ENCODE measurements at places on chromosomes 2 and 18. TPM values are rescaled to one million over a fixed set of nuclear protein-coding genes. Genes with fewer than 3 reads are reported as not detected.

- H3K4me1 ChIP-seq: no peaks in the 10 kb centered on the region
- H3K27ac ChIP-seq: no peak overlapping the region
- H3K4me3 ChIP-seq: no peak overlapping the region
- H3K27me3 ChIP-seq: peaks cover 2% of the 10 kb centered on the region
Observed at GRCh38 chr18:59612381-59612780, 84.8 kb downstream of the CCBE1 start.

DNA sequence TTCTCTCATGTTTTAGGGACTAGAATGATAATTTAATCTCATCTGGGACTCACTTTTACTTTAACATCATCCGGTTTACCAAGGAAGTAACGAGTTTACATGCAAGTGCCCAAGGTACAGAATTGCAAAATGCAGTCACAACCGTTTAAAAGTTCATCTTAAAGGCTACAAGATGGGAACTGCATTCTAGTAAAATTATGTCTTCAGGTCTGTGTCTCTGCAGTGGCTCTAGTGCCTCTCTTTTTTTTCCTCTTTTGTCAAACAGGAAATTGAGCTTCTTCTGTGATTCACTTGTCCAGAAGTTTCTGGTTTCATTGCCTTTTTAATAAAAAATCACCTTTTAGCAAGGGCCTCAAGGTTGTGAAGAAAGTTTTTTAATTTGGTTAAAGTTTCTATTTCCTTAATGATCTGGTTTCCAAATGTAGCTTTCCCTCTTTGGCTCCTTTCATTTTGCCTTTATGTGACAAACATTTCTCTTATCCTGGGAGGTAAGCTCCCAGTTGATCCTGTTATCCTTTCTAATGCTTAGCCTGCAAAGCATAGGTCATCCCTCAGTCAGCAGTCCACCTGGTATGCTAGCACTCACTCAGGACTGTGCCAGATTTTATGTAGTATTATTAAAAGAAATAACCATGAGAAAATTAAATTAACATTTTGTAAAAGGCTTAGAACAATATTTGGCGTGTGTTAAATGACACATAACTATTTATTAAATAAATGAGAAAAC, 2.4 kb downstream of the GLS start:
- H3K4me3 ChIP-seq: peak overlapping the region; percentile 100
- peaks cover 20% of the 10 kb centered on the region for H3K36me3 ChIP-seq
- peaks cover 41% of the 10 kb centered on the region for H3K4me1 ChIP-seq
- no peak for DNase-seq
- H3K27me3 ChIP-seq: no peaks in the 10 kb centered on the region

DNA sequence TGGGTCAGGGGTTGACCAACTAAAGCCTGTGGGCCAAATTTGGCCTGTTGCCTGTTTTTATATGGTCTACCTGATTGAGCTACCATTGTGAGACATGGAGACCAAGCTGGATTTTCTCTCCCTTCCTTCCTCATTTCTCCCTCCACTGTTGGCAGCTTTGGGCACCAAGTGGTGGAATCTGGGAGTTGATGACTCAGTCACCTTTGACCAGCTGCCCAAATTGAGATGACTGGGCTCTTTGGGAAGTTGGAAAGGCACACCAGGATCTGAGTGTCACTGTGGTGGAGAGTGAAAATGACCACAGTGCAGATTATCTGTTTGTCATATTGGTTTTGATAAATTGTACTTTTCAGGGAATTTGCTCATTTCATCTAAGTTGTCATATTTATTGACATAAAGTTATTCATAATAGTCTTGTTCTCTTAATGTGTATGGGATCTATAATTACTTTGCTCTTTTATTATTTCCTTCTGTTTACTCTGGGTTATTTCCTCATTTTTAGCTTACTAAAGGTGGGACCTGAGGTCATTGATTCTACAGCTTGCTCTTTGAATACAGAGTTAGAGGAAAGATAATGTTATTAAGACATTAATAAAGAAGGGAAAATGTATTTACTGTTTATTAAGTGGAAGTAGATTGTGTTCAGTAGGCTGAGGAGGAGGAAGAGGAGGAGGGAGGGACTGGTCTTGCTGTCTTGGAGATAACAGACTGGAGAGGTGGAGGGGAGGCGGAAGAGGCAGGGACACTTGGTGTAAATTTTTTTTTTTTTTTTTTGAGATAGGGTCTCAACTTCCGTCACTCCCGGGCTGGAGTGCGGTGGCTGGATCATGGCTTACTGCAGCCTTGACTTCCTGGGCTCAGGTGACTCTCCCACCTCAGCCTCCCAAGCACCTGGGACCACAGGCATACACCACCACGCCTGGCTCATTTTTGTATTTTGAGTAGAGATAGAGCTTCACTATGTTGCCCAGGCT, 31.8 kb downstream of the AGFG1 start:
- no peak overlapping the region for H3K27ac ChIP-seq
- peaks cover 27% of the 10 kb centered on the region for H3K4me1 ChIP-seq
- no peak overlapping the region for H3K4me3 ChIP-seq
- no peak for DNase-seq

DNA sequence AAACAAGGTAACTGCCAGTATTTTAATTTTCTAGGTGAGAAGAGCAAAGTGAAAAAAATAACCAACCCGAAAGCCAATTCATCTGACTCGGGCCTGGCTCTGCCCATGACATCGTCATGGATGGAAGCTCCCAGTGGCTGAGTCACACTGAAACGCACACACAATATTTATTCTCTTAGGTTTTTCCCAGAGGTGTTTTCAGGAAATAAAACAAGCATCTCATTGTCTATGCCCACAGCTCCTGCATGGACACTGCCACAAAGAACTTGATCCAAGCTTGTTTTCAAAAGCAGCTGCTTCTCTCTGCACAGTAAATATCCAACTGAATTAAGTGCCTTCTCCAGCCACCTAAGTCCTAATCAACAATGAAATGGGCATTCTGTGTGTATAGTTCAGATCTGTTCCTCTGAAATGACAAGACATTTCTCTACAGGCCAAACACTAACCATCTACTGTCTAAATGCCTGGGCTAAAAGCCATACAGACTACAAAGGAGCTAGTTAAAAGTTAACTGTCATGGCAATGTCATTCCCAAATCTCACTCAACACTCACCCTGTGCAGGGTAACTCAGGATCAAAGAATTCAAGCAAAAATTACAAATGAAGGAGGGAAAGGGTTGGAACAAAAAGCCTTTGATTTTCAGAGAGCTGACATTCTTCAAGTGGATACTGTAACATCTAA, 62.9 kb downstream of the RPL31 start:
- no peaks in the 10 kb centered on the region for H3K36me3 ChIP-seq
- peaks cover 5% of the 10 kb centered on the region for H3K27me3 ChIP-seq
- no peak overlapping the region for H3K4me3 ChIP-seq

GRCh38 chr2:217610401-217610814, 392.4 kb downstream of the TNS1 start:
- peak overlapping the region; percentile 76 for H3K27ac ChIP-seq
- H3K36me3 ChIP-seq: no peaks in the 10 kb centered on the region
- DNase-seq: peak; percentile 50
- H3K4me1 ChIP-seq: peaks cover 32% of the 10 kb centered on the region

ABHD3 gene
- total RNA-seq: 52.8 TPM

RAMP1 gene
- 1.1 TPM for total RNA-seq

DNA sequence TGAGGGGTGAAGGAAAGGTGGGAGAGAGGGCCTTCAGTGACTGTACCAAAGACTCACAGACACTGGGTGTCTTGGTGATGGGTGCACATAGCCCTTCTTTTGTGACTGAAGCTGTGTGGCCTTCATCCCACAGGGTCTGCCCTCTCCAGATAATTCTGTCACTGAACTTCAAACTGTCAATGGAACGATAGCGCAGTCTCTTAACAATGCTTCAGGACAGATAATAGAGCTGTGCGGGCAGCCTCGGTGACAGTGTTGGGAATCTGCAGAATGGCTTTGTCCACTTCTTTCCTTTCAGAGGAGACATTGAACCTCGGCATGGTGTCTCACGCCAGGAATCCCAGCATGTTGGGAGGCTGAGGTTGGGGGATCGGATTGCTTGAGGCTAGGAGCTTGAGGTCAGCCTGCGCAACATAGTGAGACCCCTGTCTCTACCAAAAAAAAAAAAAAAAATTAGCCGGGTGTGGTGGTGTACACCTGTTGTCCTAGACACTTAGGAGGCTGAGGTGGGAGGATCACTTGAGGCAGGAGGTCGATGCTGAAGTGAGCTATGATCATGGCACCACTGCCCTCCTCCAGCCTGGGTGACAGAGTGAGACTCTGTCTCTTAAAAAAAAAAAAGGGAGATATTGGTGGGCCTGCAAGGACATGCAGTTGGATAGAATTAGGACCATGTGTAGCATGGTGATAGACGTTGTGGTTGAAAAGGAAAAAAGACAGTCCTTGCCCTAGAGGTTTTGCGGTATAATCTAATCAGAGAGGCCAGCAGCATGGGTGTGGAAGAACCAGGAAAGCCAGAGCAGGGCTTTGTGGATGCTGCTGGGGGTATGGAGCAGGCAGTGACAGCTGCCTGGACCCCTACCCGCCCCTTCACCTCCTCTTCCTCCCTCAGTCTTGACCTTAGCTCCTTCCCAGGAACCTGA, 91.4 kb downstream of the LDLRAD4 start:
- H3K4me3 ChIP-seq: peak overlapping the region; percentile 4
- no peak for DNase-seq
- H3K27me3 ChIP-seq: no peaks in the 10 kb centered on the region
- peaks cover 19% of the 10 kb centered on the region for H3K36me3 ChIP-seq
- H3K27ac ChIP-seq: peak overlapping the region; percentile 28

C2orf78 gene
- total RNA-seq: not detected

ASXL3 gene
- total RNA-seq: not detected

LYG2 gene
- total RNA-seq: not detected

GDF7 gene
- not detected for total RNA-seq

DNA sequence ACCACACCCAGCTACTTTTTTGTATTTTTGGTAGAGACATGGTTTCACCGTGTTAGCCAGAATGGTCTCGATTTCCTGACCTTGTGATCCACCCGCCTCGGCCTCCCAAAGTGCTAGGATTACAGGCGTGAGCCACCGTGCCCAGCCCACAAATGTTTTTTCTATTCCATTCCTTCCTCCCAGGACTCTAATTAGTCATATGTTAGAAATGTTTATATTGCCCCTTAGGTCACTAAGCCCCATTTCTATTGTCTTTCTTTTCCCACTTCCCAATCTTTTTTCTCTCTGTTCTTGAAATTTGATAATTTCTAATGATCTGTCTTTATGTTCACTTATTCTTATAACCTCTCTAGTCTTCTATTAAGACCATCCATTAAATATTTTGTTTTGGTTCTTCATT, 31.3 kb upstream of the CDCA7 start:
- DNase-seq: no peak
- H3K4me1 ChIP-seq: no peaks in the 10 kb centered on the region
- no peak overlapping the region for H3K27ac ChIP-seq
- no peak overlapping the region for H3K4me3 ChIP-seq
- peaks cover 3% of the 10 kb centered on the region for H3K36me3 ChIP-seq

- no peaks in the 10 kb centered on the region for H3K36me3 ChIP-seq
- H3K27me3 ChIP-seq: no peaks in the 10 kb centered on the region
Observed at GRCh38 chr18:41642756-41643155, 312.3 kb upstream of the PIK3C3 start.

DNA sequence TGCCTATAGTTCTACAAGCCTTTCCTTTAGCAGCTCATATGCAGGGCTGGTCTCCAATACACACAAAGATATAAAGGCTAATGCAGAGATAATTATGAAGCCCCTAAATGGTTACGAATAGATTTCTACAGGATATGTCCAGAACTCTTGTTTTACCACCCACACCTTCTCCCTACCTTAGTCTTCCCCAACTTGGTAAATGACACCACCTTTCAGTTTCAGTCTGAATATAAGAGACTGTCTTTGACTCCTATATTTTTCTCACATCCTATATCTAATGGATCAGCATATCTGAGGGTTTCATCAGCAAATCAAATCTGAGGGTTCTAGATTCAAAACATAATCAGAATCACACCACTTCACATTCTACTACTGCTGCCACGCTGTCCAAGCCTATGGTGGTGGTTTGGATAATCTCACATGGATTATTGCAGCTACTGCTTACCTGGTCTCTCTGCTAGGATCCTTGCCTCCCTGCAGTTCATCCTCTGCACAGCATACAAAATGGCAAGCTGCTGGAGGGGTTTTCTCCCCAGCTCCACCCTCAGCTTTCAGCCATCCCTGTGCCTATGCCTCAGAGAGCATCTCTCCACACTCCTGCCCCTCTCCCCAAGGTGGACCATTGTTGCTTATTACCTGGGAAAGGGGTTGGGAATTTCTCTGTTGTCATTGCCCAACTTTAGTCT, 178.0 kb upstream of the SPOPL start:
- no peaks in the 10 kb centered on the region for H3K36me3 ChIP-seq
- DNase-seq: no peak
- no peaks in the 10 kb centered on the region for H3K27me3 ChIP-seq
- no peaks in the 10 kb centered on the region for H3K4me1 ChIP-seq
- no peak overlapping the region for H3K27ac ChIP-seq
- no peak overlapping the region for H3K4me3 ChIP-seq

LMAN1 gene
- total RNA-seq: 58.5 TPM

GRCh38 chr2:176385219-176385759, 116.0 kb downstream of the MTX2 start:
- H3K4me3 ChIP-seq: no peak overlapping the region
- H3K27me3 ChIP-seq: peaks cover 25% of the 10 kb centered on the region
- no peak for DNase-seq
- H3K36me3 ChIP-seq: no peaks in the 10 kb centered on the region
- H3K4me1 ChIP-seq: no peaks in the 10 kb centered on the region
- no peak overlapping the region for H3K27ac ChIP-seq

MBD2 gene
- 96.3 TPM for total RNA-seq

- no peak for DNase-seq
- H3K27me3 ChIP-seq: peaks cover 8% of the 10 kb centered on the region
- H3K4me3 ChIP-seq: no peak overlapping the region
- no peak overlapping the region for H3K27ac ChIP-seq
- no peaks in the 10 kb centered on the region for H3K36me3 ChIP-seq
Observed at GRCh38 chr2:151976945-151977353, 121.9 kb downstream of the CACNB4 start.

GRCh38 chr18:70337139-70337972, 48.5 kb downstream of the SOCS6 start:
- no peaks in the 10 kb centered on the region for H3K27me3 ChIP-seq
- H3K4me3 ChIP-seq: no peak overlapping the region
- no peak overlapping the region for H3K27ac ChIP-seq
- no peaks in the 10 kb centered on the region for H3K4me1 ChIP-seq

GRCh38 chr2:146985753-146986152, 859.1 kb upstream of the ACVR2A start:
- H3K4me1 ChIP-seq: no peaks in the 10 kb centered on the region
- no peak overlapping the region for H3K4me3 ChIP-seq
- H3K27me3 ChIP-seq: no peaks in the 10 kb centered on the region
- no peaks in the 10 kb centered on the region for H3K36me3 ChIP-seq
- no peak overlapping the region for H3K27ac ChIP-seq

- DNase-seq: no peak
- peaks cover 13% of the 10 kb centered on the region for H3K36me3 ChIP-seq
- no peaks in the 10 kb centered on the region for H3K27me3 ChIP-seq
- H3K4me3 ChIP-seq: no peak overlapping the region
- H3K4me1 ChIP-seq: peaks cover 1% of the 10 kb centered on the region
Observed at GRCh38 chr18:21636769-21637168, 24.7 kb downstream of the SNRPD1 start.

All from activated naive CD8-positive, alpha-beta T cell treated with anti-CD3 and anti-CD28 coated beads, Interleukin-2, amount 10 ng/mL, durations not matched to agents 7 days and 5 days (primary cell).